Stimulated activated CD4-positive, alpha-beta T cell treated with anti-CD3 and anti-CD28 coated beads, Interleukin-15, amount 100 ng/mL, for 1 hour (primary cell): ENCODE measurements at places on chromosomes 4 and X.

DNA sequence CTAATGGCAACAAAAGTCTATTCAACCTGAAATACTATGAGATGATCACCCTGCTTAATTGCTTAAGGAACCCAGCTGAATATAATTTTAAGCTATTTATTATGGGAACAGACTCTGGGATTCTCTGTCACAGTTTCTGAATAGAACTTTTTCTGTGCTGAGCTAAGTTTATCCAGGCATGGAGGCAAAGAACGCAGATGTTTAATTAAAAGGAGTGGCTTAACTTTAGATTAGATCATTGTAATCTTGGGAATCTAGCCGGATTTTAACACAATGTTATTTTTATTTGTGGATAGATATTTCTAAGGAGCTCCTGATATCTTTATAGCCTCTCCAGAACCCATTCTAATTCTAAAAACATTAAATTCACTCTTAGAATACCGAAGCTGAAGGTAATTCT lies 353.4 kb downstream of the STIM2 start:
- no peak for DNase-seq

- no peak for DNase-seq
These were observed 50.2 kb upstream of the GPR174 start for GRCh38 chrX:79094075-79094832.

DNA sequence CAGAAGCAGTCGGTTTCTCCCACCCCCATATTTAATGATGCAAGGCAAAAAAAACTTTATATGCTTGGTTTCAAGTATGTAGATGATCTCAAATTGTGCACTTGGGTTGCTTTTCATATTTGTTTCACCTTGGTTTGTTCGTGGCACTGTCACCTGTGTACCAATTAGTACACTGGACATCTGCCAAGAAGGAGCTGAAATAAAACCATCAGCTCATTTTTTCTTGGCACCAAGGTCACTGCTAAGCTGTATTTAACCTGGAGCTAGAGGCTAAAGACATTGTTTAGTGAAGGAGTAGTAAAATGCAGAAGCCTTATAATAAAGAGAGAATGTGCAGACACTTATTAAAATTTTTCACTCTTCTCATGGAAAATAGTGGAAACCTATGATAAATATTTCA lies 430.8 kb downstream of the ARHGAP24 start:
- DNase-seq: no peak

GRCh38 chrX:50719614-50720013 lies 94.4 kb downstream of the SHROOM4 start:
- DNase-seq: no peak

- no peak for DNase-seq
These were observed 70.0 kb downstream of the CAPN6 start for GRCh38 chrX:111200327-111200726.

DNA sequence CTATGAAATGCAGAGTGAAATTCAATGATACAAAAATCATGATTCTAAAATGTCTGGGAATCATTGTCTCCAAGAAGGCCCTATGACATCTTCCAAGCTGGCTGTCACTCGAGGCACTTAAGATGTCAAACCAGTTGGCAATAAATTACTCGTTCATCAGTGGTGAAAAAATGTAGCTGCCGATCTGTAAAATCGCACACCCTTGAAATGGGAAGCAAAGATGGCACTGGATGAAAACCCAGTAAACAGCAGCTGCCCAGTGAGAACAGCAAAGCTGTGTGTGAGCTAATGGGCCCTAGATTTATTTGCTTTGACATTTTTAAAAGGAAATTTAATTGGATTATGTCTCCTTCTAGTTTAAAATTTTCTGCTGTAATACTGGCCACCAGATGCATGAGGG lies 181.9 kb upstream of the NDP start:
- no peak for DNase-seq
